K562 (cell line): ENCODE measurements at places on chromosomes 5 and 9.

- no peak for DNase-seq
Measured at GRCh38 chr5:68463606-68464005, 248.1 kb downstream of the PIK3R1 start.

- no peak for DNase-seq
Measured at GRCh38 chr5:143376911-143377813, 26.3 kb downstream of the NR3C1 start.

DNA sequence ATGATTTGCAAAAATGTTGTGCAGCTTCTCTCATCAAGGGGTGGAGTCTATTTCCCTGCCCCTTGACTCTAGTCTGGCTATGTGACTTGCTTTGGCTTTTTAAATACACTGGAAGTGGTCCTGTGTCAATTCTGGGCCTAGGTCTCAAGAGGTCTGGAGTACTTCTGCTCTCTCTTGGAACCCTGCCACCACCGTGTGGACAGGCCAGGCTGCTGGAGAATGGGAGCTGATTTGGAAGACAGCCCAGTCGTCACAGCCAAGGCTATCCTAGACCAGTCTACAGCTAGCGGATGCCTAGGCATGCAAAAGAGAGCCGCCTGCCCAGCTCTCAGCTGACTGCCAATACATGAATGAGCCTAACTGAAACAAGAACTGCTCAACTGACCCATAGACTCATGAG is 56.7 kb upstream of the CLINT1 start:
- peak; percentile 24 for DNase-seq

DNA sequence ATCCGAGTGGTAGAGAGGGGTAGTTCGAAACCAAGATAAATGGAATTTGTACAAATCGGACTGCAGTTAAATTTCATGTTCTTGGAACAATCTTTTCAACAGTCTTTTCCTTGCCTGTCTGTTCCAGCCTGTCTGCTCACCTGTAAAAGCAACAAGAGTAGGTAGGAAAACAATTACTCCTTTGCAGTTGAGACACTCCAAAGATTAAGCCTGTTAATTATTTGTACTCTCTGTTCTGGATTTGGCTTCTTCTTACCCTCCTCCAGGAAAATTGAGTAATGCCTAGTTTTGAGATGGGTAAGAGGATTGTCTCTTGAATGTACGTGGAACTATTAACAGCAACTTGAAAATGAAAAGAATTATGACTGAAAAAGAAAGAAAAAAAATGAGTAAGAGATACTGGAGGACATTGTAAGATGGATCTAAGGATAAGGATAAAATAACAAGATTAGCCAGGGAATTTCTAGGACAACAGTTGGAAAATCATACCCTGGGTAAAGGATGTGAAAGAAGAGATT is 24.3 kb downstream of the SPAAR start:
- no peak for DNase-seq
